ENCODE measurements at places on chromosomes 4 and X.
A peak's percentile ranks its signal among the peaks of the same experiment; 100 is the strongest.

DNA sequence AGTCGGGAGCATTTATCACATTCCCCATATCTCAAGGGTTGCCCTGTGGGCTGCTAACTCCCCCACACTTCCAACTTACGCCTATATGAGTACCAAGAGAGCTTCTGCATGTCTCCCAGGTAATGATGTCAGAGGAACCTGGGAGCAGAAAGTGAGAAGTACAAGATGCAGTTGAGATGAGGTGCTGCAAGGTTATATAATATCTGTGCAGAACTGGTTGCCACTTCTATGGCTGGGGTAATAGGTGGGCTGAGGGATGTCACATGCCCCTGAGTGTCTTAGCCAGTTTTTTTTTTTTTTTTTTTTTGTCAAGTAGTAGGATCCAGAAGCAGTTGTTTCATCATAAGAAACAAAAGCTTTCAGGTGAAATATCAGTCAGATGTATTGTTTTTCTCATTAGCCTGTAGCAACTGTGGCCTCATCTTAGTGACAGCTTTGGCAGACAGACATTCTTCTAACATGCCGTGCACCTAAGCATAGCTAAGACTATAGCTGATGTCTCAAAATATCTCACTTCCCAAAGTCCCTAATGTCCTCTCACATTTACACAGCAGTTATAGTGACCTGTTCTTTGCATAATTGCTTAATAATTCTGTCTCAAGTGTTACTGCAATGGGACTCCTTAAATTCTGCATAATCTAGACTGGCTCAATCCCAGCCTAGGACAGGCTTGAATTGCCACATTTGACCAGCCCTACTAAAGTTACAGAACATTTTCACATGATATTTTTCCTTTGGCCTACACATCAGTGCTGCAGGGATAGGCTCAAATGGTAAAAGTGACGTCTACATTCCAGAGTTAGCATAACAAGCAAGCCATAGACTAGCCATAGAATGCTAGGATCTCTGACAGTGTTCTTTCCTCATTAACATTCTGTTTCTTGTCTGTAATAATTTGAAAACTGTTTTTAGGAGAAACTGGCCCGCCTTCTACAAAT, 17.9 kb upstream of the MAOB start:
- DNase-seq, result no peak

- DNase-seq, result no peak
Measured at GRCh38 chrX:29090811-29091210, 503.6 kb downstream of the IL1RAPL1 start.

GRCh38 chr4:8378776-8379175, 61.7 kb downstream of the ACOX3 start:
- no peak for DNase-seq

- no peak for DNase-seq
Measured at GRCh38 chr4:179817317-179817716, 2375.1 kb upstream of the AGA start.

DNA sequence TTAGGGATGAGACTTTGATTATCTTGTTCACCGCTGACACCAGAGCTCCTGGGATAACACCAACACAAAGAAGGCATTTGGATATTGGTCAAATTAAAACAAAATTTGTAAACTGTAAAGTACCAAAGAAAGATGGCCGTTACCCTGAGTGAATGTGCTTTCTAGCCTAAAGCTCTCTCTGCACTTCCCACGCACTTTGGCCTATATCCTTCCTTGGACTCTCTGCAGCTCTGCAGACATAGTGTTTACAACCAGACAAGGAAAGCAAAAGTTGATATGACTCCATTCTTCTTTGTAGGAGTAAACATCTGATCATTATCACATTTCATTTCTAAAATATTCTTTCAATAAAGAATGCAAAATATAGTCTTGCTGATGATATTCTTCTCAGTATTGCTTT, 44.8 kb upstream of the PITX2 start:
- DNase-seq, result no peak

DNA sequence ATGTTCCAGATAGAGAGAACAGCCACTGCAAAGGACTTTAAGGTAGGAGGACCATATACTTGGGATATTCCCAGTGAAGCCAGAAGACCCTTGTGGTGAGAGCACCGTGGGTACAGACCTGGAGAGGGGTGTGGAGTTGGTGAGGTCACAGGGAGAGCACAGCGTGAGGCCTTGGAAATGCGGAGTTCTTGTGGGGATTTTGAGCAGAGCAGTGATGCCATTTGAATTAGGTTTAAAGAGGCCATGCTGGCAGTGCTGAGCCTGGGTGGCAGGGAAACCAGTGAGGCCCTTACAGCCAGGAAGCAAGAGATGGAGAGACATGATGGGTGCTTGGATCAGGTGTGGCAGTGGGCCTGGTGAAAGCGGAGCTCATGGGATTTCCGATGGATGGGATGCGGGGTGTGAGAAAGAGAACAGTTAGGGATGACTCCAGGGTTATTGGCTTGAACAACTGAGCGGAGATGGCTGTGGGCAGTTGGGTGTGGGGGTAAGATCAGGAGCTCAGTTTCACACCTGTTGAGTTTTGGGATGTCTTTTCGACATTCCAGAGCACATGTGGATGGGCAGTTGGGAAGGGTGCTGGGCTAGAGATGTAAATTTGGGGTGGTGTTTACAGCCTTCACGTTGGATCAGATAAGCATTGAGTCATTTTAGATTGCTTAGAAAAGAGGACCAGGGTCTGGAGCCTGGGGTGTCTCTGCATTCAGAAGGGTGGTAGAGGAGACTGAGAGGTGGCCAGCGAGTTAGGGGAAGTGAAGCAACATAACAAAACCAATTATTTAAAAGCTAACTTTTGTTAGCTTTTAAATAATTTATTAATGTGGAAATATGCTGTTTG, 68.9 kb downstream of the TMEM131L start:
- DNase-seq, result no peak

- DNase-seq, result no peak
Measured at GRCh38 chrX:5646818-5647217, 581.8 kb downstream of the NLGN4X start.

- DNase-seq, result no peak
Measured at GRCh38 chr4:53199356-53199755, 166.5 kb downstream of the SCFD2 start.

DNA sequence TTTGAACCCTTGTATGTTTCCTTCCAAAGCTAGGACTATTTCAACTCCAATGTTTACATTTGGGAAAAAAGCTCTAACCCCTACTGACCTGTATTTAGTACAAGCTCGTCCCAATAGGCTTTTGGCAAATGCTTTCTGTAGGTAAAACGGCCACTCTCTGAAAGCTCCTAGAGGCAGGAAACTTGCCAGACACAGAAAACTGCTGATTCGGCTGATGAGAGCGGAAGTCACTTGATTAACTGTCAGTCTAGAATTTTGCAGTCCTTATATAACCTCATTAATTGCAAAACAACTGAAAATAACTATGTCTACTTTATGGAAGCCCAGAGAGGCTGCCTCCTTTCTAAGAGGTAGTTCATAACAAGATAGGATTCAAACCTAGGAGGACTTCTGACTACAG, 108.1 kb downstream of the TSPAN7 start:
- peak; percentile 28 for DNase-seq

- no peak for DNase-seq
Measured at GRCh38 chr4:112128452-112128851, 16.8 kb upstream of the FAM241A start.

GRCh38 chr4:129148892-129149291, 52.9 kb downstream of the C4orf33 start:
- DNase-seq, result no peak

DNA sequence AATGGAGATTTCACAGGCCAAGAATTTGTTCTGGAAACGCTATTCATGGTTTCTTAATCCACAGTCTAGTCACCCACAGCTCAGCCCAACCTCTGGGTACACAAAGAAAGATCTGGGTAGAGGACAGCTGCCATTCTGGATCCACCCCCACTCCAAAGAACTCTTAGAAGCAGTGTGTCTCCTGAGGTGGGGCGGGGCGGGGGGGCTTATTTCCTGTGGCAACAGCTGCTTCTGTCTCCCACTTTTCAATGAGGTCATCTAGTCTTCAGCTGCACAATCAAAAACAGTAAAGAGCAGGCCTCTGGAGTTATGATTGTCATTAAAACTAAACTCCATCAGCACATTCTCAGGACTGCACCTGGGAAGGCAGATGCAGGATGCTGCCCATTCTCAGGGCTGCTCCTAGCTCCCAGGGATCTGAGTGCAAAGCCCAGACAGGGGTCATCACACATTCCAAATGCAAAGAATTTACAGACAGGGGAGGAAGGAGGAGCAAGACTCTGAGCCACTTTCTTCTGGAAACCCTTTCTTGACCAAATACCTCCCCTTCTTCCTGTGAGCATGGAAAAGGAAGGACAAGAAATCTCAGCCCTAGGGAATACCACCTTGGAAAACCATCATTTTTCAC, 207.3 kb downstream of the HS6ST2 start:
- DNase-seq, result no peak

DNA sequence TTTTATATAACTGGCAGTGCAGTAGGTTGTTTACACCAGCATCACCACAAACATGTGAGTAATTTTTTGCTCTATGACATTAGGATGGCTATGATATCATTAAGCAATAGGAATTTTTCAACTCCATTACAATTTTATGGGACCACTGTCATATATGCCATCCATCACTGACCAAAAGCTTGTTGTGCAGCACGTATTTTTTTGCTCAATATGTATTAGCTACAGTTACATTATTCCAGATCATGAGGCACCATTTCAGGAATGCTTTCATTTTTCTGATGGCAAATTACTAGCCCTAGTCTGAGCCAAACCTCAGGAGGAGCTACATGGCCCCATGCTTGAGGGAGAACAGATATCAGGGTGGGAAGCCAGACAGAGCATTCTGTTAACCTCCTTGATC, 56.8 kb upstream of the DCLK2 start:
- no peak for DNase-seq

DNA sequence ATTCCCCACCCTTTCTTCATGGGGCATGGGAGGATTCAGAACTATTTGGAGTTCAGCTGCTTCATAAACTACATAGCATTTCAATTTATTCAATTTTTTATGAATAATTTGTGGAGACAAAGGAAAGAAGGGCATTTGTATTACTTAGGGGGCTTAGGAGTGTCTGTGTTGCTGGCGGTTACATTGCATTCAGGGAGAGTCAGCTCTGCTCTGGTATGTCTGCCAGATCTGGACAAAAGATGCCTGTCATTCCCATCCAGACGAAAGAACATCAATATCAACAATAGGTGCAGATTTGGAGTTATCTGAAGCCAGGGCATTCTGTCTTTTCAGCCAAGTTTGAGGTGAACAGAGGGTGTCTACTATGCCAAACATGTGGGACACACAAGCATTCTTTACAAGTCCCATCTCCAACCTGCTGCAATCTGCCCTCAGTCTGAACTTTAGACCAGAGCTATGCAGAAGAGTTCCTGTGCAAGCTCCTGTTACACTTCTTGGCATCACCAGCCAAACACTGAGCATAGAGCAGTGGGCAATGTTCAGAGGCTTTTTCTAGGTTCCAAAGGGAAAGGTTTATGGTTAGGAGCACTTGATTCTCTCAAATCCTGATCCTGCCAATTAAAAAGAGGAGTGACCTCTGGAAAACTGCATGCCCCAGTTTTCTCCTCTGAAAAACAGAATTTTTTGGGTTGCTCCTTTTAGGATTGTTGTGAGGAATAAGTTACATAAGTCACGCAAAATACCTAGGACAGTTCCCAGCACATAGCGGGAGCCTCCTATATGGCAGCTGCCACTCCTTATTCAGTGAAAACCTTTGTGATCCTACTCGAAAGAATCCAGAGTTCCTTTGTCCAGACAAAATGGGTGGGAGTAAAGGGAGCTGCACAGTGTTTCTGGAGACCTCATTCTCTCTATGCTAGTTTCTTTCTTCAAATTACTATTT, 719.5 kb upstream of the SLIT2 start:
- DNase-seq, result no peak

DNA sequence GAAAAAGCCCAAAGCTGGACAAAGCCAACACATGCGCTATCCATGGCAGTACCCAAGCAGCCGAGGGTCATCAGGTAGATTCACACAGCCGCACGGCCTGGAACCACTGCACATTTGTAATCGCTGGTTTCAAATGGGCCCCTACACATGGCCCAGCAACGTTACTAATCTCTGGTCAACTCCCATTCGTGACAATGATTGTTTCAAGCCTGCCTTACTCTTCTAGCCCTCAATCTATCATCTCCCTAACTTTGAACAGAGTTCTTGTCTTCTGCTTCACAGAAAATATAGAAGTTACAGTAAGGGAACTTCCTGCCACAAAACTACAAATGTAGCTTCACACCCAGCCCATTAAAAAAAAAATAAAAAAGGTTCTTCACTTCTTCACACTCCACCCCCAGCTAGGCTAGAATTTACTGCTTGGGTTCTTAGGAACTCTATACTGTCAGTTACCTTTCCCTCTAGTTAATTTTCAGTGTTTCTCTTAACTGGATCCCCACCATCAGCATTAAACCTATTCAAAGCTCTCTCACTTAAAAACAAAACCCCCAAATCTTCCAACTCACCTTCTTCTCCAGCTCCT, 24.2 kb downstream of the CASP3 start:
- peak; percentile 25 for DNase-seq

DNA sequence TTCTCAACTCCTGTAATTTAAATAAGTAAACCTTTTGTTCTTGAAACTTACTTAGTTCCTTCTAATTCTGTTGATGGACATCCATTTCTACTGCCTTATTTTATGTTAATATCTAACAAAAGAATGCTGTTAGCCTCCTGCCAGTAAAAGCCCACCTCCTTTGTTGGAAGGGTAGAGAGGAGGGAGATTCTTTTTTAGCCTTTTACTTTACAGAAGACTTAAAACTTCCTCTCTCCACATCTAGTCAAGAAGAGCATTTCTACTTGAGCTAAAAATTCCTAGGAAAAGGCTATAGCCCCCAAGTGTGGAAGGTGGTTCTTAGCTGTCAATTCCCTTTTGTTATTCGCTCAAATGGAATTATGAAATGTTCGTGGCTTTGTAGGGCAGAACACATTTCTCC, 118.7 kb downstream of the ZIC3 start:
- no peak for DNase-seq

DNA sequence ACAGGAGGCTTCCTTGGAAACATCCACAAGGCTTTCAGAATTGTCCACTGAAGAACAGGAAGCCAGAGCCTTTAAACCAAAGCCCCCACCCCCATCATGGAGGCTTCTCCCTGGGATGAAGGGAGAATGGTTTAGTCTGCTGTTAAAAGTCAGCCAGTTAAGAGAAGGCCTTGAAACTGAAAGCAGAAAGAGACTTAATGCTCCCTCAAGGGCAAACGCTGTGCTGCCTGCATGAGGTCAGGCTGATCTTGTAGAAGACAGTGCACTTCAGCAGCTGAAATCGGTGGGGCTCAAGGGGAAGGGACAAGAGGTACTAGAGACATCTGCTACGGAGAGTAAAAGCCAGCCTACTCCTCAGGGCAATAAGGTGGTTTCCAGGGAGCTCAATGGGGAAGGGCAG, 69.0 kb downstream of the HPRT1 start:
- no peak for DNase-seq

Measured in CD4-positive, alpha-beta T cell treated with Interleukin-4 for 1 hour (primary cell).